ENCODE measurements at places on chromosomes 2 and 18.

GRCh38 chr18:3099327-3099726 is 86.4 kb upstream of the LPIN2 start:
- no peak for DNase-seq

DNA sequence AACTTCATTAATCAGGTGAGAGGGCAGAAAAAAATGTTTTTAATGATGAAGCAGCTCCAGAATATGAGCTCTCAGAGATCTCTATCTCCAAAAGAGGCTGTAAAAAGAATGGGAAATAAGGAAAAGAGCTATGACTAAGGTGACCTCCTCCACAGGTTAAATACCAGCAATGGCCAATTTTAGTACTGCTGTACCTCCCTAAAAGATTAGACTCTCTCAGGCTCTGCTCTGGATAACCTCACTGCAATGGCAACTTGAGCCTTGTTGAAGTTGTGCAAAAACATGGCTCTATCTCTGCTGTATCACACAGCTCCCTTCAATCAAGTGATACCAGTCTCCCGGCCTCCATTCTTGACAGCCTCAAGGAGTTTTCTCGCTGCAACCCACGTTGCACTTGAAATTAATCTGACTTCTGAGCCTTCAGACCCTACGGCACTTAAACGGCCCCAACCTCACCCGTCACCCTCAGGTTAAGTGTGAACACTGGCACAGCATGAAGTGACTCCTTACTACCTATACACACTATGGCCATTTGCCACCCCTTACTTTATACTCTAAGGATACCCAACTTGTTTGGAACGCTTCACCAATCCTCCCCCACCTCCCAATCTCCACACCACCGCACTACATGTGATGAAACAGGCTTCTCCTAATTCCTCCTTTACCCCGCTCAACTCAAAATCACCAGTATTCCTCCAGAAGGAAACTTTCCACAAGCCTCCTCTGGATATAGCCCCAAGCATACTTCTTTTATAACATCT is 36.3 kb downstream of the SMAD2 start:
- DNase-seq = no peak

DNA sequence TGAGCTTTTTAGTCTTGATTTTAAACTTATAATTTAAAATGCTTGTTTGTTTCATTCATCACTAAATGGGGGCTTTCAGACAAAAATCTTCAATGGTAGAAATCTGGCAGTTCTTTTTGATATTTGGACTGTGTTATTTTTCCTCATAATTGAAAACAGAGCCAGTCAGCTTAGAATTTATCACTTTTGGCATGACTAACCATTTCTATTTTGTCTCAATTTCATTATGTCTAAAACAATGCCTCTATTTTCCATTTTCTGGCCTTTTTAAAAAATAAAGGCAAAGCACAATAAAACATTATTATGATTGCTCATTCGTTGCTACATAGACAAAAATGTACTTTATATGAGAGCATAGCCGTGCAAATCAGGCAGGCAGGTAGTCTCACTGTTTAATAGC is 434.5 kb downstream of the XIRP2 start:
- DNase-seq = no peak

DNA sequence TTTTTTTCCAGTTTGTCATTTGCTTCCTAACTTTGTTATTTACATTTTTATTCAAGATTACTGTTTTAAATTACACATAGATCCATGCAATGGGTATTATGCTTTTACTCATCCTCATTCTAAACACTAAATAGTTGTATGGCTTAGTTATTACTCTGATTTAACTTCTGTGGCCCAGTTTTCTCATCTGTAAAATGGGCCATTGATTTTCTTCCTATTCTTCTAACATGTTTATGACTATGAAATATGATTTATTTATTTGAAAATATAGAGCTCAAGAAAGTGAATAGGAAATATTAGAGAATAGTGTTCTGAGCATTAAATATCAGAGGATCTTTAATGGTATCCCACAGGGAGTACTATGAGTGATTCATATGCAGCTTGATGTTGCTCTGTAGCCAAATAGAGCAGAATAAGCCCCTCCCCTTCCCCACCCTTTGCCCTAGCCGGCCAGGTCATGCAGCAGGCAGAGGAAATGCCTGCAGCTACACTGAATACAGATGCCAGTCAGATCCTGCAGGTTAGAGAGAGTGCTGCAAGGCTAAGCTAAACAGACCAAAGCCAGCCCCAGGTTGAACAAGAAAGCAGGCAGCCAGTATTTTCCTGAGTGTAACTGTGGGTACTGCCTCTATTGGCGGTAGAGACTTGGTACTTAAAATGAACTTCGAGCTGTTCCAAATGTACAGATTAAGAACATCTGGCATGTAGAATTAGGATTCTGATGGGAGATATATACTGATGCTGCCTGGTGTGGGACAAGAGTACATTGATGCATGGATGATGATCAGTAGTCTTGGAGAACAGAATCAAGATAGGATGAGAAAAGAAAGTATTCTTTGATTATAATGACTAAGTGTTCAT is 11.7 kb upstream of the ACYP2 start:
- no peak for DNase-seq

DNA sequence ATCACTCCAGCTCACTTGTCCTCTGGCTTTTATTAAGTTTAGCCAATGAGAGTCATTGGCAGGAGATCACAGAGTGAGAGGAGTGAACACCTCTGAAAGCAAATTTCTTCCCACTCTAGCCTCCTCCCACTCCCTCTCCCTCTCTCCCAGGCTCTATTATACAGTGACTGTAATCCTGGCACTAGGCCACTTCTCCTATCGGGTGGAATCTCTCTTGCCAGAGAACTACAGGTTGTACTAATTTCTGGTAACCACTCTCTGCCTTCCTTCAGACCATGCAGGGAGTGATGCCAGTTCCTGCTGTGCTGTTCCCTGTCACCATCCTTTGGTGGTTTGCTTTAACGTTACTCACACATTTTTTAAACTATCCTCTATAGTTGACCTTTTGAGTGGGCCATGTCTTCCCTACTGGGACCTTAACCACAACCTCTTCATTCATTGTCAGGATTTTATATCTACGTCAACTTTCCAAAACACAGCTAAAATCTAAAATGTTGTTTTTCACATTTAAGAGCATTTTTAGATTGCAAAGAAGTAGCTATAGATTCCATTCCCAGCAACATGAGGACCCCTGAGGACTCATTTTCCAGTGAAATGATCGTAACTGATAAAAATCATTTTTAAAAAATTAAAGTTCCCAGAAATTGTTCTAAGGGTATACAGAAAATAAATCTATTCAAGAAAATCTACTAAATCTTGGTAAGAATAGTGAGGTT is 217.1 kb downstream of the MREG start:
- DNase-seq = no peak

GRCh38 chr2:158740127-158740526 is 55.0 kb upstream of the DAPL1 start:
- no peak for DNase-seq

DNA sequence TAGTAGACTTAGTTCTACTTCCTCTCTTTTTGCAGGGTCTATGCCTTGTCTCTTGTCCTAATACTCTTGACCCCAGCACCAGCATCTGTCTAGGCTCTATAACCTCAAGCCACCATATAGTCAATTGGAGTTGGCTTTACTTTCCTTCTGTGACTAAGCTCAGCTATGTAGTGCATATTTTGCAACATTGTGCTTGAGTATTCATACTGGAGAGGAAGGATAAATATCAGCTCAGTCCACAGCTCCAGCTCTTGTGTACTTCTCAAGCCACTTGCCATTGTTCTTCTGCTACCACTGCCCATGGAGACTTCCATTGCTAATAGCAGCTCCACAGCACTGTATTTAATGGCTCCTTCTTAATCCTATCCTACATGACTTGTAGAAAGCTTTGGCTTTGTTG is 35.5 kb upstream of the CD28 start:
- no peak for DNase-seq

GRCh38 chr2:150303281-150303680 is 184.2 kb downstream of the RND3 start:
- no peak for DNase-seq

- no peak for DNase-seq
Observed at GRCh38 chr2:150630587-150631235, 143.2 kb upstream of the RND3 start.

DNA sequence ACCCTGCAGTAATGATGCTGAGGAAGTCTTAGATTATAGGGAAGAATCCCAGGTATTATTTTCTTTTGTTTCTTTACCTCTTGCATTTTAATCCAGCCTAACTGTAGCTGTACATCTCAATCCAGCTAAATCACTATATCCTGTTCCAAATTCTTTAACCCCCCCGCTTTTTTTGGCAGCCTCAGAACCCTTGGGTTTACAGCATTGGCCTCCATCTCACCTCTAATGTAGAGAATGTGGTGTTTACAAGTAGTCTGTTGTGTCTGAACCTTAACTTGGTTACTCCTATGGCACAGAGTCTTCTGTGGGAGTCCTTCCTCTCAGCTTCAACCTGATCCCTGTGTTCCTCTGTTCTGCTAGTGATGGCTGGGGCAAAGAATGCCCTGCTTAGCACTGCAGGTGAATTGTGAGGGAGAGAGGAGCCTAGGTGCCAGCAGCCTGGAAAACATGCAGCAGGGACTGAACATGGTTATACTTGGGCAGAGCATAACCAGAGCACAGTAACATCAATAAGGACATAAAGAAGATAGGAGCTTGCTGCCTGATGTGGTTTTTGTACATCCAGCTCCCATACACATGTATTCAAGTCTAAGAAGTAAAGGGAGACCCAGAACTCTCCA is 130.2 kb downstream of the FAM124B start:
- no peak for DNase-seq

All from D721Med (cell line).